ENCODE measurements at places on chromosomes 3 and 15. TPM values are rescaled to one million over a fixed set of nuclear protein-coding genes. Genes with fewer than 3 reads are reported as not detected.

CCDC39 gene
- not detected for total RNA-seq

FOXB1 gene
- total RNA-seq, result not detected

GCNT3 gene
- 0.76 TPM for total RNA-seq

SPG21 gene
- 116 TPM for total RNA-seq

XYLB gene
- total RNA-seq, result 8.5 TPM

BDH1 gene
- 9.8 TPM for total RNA-seq

DZIP1L gene
- 21.9 TPM for total RNA-seq

TM6SF1 gene
- total RNA-seq, result 5.9 TPM

GOLGA6L7 gene
- total RNA-seq, result not detected

SPESP1 gene
- total RNA-seq, result not detected

ZKSCAN7 gene
- 7.4 TPM for total RNA-seq

BMF gene
- total RNA-seq, result 46.6 TPM

PRSS50 gene
- total RNA-seq, result not detected

GOLGA8J gene
- not detected for total RNA-seq

CMTM8 gene
- 5.1 TPM for total RNA-seq

BTD gene
- 28.9 TPM for total RNA-seq

IGSF11 gene
- not detected for total RNA-seq

TGM5 gene
- total RNA-seq, result not detected
